ENCODE measurements at places on chromosomes 12 and 14. TPM values are rescaled to one million over a fixed set of nuclear protein-coding genes. Genes with fewer than 3 reads are reported as not detected.

- no peak for DNase-seq
Observed at GRCh38 chr12:90745211-90745610, 209.8 kb downstream of the CCER1 start.

The SLC16A7 gene
- total RNA-seq, result 2.4 TPM

DNA sequence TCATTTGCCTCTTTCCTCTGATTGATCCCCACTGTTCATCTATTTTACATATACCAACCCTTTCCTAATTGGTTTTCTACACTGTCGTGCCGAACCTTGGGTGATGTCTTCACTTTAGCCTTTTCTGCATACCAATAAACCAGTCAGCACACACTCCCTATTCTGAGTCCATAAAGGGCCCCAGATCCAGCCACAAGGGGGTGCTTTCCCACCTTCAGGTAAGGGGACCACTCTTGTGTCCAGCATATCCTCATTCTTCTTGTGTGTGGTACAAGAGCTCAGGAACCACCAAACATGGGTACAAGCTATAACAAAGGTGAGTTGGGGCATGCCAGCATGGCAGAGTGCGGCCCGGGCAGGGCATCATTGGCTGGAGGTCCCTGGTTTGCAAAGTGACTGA is 859.8 kb downstream of the FSCB start:
- no peak for DNase-seq

DNA sequence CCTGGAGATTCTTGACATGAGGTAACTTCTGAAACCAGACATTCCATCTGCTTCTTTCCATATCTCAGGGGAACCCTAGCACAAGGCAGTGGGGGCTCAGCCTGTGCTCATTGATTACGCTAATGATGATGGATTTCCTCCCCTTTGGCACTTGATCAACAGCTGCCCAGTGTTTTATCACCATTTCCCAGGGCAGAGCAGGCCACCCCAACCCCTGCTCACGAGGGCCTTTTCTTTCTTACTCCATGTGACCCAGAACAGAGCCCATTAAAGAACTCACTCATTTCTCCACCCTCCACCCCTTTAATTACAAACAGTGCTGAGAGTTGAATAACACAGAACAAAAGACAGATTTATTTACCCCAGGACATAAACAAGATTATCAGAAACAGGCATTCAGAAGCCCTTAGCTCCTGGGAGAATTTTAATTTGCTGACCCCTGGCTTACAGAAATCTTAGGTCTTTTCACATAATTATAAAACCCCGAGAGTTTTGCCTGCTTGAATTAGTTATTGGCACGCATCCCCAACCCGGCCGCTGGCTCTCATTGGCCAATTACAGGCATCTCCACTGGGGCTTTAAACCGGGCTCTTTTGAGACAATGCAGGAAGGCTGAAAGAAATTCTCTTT is 32.0 kb upstream of the CCDC60 start:
- DNase-seq, result peak; percentile 27

The DAO gene
- total RNA-seq, result not detected

DNA sequence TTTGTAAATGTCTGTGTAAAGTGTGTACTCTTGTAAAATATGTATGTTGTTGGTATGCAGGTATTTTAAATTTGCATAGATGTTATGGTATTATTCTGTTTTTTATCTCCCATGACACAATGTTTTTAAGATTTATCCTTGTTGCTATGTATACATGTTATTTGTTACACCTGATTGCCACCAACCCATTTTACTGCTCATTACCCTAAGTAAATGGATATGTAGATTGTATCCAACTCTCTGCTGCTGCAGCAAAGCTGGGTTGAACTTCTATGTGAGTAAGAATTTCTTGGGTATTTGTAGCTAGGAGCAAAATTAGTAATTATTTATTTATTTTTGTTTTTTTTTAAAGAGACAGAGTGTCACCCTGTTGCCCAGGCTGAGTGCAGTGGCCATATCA is 6.2 kb downstream of the APAF1 start:
- DNase-seq, result no peak

The ZC2HC1C gene
- total RNA-seq, result 2.7 TPM

GRCh38 chr14:57686304-57686703 is 179.6 kb downstream of the SLC35F4 start:
- DNase-seq, result no peak

- DNase-seq, result no peak
Observed at GRCh38 chr12:92661269-92661668, 41.5 kb upstream of the PLEKHG7 start.

DNA sequence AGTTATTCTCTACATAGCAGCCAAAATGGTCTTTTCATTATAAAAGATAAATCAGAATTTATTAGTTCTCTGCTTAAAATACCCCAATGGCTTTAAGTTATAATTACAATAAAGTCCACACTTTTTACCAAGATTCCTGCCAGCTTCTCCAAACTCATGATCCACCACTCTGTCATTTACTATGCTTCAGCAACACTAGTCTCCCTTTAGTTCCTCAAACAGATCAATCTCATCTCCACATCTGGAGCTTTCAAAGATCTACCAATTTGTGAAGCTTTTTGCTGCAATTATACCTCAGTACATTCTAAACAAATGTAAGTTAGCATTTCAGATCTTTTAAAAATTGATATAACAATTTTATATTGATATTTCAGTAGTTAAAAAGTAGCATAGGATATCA is 24.9 kb downstream of the CATSPERB start:
- DNase-seq, result no peak

The KSR2 gene
- 0.15 TPM for total RNA-seq

The NGB gene
- not detected for total RNA-seq

The KRT78 gene
- total RNA-seq, result not detected

The C3AR1 gene
- total RNA-seq, result not detected

Data from H7 (cell line).